Activated CD4-positive, alpha-beta T cell treated with anti-CD3 and anti-CD28 coated beads, Interleukin-2, amount 10 ng/mL, durations not matched to agents 24 days and 14 days (primary cell): ENCODE measurements at places on chromosomes 6 and 20. TPM values are rescaled to one million over a fixed set of nuclear protein-coding genes. Genes with fewer than 3 reads are reported as not detected.

The C6orf163 gene
- 1.3 and 1.9 TPM in 2 replicates for total RNA-seq

The HAO1 gene
- total RNA-seq, result not detected in 2 replicates

The GTSF1L gene
- not detected in 2 replicates for total RNA-seq

The SMOC2 gene
- not detected in 2 replicates for total RNA-seq

The MRPL14 gene
- 65.6 and 67.5 TPM in 2 replicates for total RNA-seq

The PRR18 gene
- total RNA-seq, result not detected in 2 replicates

The ATXN1 gene
- total RNA-seq, result 62.4 and 70.0 TPM in 2 replicates

The STMND1 gene
- total RNA-seq, result not detected in 2 replicates

The ERVFRD-1 gene
- total RNA-seq, result not detected in 2 replicates

The CD93 gene
- 1.5 and 1.7 TPM in 2 replicates for total RNA-seq

The MLIP gene
- total RNA-seq, result not detected in 2 replicates

The MYLK4 gene
- 0.07 and 0.14 TPM in 2 replicates for total RNA-seq

The WFDC5 gene
- total RNA-seq, result not detected in 2 replicates

The ADGRF5 gene
- not detected in 2 replicates for total RNA-seq

The PNLDC1 gene
- 0.40 and 0.97 TPM in 2 replicates for total RNA-seq

The RAB32 gene
- 0.89 and 0.92 TPM in 2 replicates for total RNA-seq

The TREML1 gene
- total RNA-seq, result not detected in 2 replicates

The SLC22A16 gene
- not detected in 2 replicates for total RNA-seq

The TCP11 gene
- total RNA-seq, result not detected in 2 replicates

The TXLNB gene
- total RNA-seq, result 0.09 TPM in 1 of 2 replicates, not detected in the other
